Psoas muscle (tissue), 8 donors: ENCODE measurements at places on chromosomes 2 and 18. TPM values are rescaled to one million over a fixed set of nuclear protein-coding genes. Genes with fewer than 3 reads are reported as not detected.

The TGOLN2 gene
- 43.0 TPM for total RNA-seq

The PLEKHM3 gene
- total RNA-seq, result 2.2 TPM

The SP9 gene
- total RNA-seq, result not detected

The MOGAT1 gene
- not detected for total RNA-seq

The ALK gene
- not detected for total RNA-seq

The SRD5A2 gene
- 0.06 TPM for total RNA-seq

The RAPH1 gene
- 47.6 TPM for total RNA-seq

The CD8B gene
- not detected for total RNA-seq

The HOXD3 gene
- 0.71 TPM for total RNA-seq

The ARHGAP28 gene
- 2.1 TPM for total RNA-seq

The SEPTIN10 gene
- total RNA-seq, result 38.4 TPM

The MYO1B gene
- total RNA-seq, result 7.9 TPM

The LONRF2 gene
- 7.1 TPM for total RNA-seq

DNA sequence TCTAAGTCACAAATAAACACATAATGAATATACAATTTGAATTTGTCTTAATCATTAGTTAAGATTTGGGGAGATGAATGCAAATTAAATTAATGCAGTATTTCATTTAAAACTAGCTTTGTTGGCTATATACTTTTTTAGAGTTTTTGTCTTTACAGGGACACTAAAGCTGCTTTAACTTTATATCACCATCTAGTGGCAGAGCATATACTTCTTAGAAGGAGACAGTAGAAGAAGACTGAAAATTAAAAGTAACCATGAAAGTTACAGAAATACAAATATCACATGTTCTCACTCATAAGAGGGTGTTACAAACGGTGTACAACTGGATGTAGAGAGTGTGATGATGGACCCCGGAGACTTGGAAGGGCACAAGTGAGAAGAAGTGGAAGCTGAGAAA, 268.3 kb upstream of the NETO1 start:
- DNase-seq, result no peak

DNA sequence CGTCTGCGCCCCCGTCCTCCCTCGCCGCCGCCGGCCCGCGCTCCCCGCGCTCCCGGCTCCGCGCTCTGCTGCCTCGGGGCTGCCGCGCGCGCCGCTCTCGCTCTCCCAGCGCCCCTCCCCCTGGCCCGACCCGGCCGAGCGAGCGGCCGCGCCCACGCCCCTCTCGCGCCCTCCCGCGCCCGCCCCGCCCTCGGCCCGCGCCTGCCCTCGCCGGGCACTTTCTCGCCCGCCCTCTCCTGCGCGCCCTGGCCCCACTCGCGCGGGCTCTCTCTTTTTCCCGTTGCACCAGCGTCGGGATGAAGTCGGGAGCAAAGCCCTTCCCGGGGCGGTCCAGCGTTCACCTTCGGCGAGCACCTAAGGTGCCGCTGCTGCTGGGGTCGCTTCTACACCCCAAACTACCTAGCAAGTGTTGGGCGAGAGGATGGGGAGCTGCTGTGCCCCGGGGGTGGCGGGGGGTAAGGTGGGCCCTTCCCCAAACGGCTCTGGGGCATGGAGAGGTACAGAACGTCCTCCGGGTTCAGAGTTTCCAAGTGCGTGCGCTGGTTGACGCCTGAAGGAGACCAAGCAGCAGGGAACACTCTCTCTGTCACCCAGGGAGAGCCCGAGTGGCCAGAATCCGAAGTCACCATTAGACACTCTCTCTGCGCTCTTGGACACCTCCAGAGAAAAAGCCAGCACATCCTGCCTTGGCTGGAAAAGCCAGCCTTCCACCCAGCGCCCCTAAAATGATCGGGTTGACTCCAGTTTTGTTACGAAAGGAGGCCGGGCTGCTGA, at the start of gene COLEC12:
TSS of gene COLEC12 (minus strand) at position 70 of the 774 bp plus-strand sequence. CDS start 187 bp downstream, outside the sequence.
- peak; percentile 46 for DNase-seq

- DNase-seq, result no peak
These were observed 452.3 kb downstream of the GALR1 start for GRCh38 chr18:77701977-77702376.

DNA sequence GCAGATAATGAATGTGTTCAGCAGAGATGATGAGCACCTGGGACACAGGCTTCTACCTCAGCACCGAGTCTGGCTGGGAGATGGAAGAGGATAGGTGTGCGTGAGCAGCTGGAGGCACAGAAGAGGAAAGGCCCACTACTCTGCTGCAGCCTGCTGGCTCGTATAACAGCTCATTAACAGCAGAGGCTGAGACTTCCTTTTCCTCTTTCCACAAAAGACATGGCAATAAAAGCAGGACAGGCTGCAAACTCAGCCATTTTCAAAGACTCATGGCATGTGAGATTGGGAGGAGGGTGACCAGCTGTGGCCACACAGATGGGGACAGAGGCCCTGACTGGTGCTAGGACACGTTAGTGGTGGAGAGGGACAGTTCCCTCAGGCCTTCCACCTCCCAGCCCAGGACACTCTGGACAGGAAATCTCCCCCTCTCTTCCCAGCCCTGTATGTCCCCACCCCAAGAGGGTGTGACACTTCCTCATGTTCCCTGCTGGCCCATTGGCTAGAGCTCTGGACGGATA, 60.3 kb downstream of the CACNB4 start:
- peak; percentile 53 for DNase-seq

DNA sequence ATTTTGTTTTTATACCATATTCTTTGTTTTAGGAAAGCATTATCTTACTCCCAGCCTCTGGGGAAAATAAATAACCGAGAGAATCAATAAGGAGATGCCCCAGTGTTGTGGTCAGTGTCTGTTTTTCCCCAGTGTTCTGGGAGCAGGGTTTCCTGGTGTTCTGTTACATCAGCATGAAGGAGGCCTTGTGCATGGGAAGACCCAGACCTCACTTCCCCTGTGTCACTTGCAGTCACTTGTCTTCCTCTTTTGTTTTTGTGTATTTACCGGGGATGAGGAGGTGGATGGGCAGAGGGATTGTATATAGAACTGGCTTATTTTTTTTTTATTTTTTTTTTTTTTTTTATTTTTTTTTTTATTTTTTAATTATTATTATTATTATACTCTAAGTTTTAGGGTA, 45.0 kb upstream of the MGAT5 start:
- DNase-seq, result no peak

GRCh38 chr2:180938451-180938850, 42.0 kb upstream of the UBE2E3 start:
- no peak for DNase-seq

DNA sequence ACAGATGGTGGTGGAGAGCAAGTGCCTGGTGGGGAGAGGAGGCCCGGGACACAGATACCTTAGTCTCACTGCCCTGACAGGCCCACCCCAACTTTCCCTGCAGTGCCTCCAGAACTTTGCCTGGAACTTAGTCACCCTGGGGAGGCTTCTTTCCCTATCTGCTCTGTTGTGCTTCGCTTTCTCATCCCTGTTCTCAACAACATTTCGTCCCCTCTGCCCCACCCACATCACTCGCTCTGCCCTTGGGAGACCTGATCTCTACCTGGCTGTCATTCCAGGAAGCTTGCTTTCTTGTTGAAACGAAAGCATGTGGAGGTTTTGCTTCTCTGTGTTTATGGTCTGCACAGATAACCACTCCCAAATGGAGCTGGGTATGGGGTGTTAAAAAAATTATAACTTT, 93.8 kb downstream of the PRKCE start:
- DNase-seq, result no peak

DNA sequence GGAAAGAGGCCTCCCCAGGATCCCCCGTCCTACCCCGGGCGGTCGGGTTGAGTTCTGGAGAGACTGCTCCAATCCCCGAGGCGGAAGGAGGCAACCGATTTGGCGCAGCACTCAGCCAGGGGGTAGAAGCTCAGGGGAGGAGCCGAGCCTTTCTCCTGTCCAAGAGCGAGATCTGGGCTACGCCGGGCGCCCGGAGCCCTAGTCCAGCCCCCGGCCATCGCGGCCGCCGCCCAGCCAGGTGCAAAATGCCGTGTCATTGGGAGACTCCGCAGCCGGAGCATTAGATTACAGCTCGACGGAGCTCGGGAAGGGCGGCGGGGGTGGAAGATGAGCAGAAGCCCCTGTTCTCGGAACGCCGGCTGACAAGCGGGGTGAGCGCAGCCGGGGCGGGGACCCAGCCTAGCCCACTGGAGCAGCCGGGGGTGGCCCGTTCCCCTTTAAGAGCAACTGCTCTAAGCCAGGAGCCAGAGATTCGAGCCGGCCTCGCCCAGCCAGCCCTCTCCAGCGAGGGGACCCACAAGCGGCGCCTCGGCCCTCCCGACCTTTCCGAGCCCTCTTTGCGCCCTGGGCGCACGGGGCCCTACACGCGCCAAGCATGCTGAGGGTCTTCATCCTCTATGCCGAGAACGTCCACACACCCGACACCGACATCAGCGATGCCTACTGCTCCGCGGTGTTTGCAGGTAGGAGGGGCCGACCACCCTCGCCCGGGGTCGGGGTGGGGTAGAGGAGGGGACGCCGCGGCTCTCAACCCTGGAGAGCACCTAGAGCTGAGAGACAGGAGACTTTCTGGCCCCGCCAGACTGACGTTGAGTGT, at the start of gene DYSF:
TSS of gene DYSF (plus strand) at position 158 of the 817 bp plus-strand sequence.
- peak; percentile 80 for DNase-seq

DNA sequence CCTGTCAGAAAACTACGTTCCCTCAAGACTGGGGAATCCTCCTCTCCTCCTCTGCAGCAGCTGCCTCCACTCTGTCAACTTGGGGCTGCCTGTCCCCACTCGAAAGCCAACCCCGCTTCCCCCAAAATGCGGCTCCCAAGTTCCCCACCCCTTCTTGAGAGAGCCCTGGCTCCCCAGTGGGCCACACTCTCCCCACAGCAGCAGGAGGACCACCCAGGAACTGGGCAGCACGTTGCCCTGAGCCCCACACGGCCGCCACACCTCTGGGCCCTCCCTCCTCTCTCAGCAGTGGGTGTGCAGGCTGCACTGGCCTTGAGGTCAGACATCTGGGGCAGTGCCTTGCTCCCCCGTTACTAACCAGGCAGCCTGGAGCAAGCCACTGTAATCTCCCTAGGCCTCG, 9.6 kb upstream of the TEX51 start:
- no peak for DNase-seq

- no peak for DNase-seq
These were observed 184.0 kb downstream of the TMEM18 start for GRCh38 chr2:493228-493627.

GRCh38 chr2:236054125-236054524, 114.1 kb downstream of the GBX2 start:
- DNase-seq, result no peak

DNA sequence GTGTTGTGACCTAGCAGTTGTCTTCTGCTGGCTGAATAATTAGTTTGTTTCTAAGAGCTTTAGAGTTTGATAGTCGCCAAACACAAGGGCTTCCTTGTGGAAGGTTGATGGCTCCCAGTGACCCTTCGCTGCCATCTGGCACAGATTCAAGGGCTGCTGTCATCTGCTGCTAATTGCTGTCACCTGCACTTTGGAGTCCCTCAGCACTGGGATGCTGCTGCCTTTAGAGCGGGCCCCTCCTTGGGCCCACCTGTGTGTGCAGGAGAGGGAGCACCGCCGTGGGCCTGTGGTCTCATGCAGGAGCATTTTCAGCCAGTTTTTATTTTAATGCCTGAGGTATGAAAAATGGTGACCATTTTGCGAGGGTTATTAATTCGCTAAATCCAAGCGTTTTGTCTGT, 154.0 kb upstream of the NFATC1 start:
- no peak for DNase-seq

- no peak for DNase-seq
These were observed 150.2 kb upstream of the SPATS2L start for GRCh38 chr2:200156166-200156835.

DNA sequence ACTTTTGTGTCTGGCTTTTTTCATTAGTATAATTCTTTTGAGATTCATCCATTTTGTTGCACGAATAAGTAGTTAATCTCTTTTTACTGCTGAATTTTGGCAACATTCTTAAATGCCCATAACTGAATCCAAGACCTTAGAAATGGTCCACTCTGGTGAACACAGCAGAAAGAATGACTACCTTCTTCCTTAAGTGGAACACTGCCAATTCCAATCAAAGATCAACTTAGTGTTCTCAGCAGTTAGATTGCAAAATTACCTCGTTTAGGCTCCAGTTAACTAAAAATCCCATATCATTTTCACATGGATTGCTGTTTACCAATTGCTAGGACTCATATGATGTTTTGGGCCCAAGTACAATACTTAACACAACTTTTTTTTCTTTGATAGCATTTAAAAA, 59.9 kb downstream of the MDH1 start:
- no peak for DNase-seq

DNA sequence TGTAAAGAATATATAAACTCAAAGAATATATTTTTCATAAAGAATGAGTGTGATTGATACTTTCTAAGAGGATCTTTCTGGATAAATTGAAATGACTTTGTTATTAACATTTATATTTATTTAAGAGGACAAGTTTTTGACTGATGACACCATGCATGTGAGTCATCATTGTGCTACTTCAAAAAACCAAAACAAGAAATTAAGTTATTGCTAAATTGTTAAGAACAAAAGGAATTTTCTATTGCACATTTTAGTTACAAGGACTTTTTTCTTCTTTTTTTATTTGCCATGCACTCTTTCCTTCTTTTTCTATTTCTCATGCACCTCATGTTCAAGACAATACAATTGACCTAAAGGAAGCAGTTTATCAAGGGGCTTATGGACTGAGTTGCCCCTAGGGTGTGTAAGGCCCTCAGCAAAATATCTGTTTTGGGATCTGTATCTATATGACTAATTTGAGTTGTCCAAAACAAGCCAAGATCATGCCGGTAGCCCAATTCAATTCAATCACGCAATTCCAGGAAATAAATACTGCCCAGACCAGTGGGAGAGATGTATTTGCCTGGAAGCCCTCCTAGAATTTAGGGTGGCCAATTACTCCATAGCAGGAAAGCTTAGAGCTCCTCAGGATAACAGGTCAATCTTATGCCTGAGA, 654.3 kb downstream of the METTL4 start:
- DNase-seq, result no peak

DNA sequence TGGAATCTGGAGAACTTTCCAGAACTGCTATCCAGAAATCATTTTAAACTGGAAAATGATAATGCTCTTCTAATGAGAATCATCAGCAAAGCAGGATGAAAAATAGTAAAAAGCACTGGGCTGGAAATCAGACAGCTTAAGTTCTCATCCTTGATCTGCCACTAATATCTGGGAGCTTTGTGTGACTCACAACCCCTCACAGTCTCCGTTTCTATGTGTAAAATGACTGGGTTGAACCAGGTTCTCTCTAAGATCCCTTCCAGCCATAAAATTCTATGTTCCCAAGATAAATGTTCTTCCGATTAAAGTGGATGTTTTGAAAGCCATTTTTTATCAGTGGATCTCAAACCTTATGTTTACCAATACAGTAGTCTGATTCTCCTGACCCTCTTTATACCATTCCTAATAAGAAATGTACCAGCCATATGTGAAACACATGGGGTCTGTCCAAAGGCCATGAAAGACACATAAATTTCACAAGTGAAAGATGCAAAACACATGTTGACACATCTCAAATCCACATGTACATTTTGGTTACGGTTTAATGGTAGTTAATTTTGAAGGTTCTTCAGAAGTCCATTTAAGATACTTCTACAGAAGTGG, 188.8 kb downstream of the EN1 start:
- no peak for DNase-seq

DNA sequence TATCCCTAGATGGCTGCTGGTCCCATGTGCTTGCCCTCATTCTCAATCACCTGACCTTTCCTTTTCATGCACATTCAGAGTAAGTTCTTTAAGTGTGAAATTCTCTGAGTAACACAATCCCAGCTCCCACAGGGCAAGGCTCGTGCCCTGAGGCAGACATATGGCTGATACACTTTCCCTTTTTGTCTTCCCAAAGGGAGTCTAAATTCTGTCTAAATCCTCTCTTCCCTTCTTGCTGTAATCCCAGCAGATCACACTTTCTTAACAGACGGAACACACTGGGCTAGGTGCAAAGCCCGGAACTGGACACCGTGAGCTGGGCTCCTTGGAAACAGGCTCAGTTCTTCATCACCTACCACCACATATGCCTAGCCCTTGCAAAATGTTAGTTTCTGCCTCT, 147.6 kb downstream of the GALNT14 start:
- no peak for DNase-seq
